DMS153 (cell line): ENCODE measurements at places on chromosomes 5 and 9.

DNA sequence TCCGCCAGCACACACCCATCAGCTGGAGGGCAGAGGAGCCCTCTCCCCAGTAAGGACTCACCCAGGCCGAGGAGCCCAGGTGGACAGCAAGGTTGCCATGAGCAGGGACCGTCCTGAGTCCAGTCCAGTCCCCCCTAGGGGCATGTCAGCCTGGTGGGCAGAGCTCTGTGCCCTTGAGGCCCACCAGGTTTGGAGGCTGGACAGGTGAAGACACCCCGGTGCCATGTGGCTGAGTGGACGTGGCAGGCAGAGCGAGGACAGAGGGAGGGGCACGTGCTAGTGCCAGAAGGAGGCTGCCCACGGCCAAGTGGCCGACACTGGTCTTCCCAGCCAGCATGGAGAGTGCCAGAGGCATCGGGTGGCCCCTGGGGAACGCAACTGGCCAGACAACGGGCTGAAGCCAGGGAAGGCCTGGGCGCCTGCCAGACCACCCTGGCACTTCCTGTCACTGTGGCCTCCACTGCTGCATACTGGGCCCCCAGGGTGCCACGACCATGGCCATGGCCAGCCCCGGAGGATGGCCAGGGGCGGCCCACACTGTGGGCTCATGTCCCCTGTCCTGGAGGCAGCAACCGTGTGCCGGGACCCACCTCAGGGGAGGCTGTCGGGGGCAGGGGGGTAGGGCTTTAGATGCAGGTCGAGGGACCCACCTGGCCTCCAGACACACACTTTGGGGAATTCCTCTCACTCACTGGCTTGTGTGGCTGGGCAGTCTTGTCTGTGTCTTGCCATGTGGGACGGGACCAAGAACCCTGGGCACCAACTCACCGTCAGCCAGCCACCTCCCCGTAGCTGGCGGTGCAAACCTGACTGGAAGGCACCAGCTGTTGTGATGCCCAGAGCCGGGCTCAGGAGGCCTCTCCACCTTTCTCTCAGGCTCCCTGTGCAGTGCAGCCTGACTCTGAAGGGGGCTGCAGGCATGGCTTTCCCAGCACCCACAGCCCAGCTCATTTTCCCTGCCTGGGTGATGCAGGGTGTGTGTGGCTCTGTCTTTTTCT lies 42.3 kb upstream of the LPCAT1 start:
- no peak for DNase-seq

DNA sequence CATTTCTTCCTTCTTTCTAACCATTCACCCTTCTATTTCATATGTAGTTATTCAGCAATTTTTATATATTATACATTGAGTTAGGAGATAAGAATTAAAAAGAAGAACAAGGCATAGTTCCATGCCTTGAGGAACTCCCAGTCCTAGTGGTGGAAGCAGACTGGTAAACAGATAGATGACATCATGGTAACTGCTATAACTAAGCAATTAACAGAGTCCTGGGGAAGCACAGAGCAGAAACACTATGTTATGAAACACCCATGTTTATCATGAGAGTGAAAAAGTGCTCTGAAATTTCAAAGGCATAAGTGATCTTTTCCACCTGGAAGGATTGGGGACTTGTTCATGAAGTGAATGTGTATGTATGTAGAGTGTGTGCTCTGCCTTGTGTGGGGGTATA lies 14.6 kb downstream of the PAPPA start:
- no peak for DNase-seq

DNA sequence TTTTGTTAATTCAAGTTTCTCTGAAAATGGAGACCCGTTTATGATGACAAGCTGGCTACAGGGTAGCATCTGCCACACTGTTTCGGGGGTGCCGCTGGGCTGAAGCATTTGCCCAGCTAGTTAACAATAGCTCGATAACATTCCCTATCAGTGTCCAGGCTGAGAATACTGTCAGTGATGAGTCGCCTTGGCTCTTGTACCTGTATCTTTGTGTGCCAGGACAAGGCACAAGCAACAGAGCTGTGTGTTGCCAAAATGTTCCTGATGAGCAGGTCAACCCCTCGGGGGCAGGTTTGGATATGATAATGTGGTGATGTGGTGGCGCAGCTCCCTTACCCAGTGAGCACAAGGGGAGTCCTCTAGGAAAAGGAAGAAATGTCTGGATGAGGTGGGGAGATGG lies 7.0 kb downstream of the TGFBI start:
- DNase-seq: no peak

DNA sequence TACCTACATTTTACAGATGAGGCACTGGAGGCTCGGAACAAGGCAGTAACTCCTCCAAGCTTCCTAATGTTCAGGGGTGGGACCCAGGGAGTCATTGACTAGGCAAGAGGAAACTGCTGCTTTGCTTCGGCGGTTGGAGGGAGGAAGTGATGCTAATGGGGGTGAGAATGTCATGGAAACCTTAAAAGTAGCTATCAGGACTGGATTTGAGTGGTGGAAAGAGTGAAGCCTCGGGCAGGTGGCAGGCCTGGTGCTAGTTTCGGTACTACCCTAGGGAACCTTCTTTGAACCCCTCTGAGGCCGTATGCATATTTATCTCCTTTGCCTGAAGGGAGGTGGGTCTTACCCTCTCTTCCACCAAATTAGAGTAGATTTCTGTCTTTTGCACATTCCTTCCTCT lies 1.6 kb downstream of the BSPRY start:
- DNase-seq: no peak

- DNase-seq: no peak
These were observed 185.9 kb downstream of the AP3B1 start for GRCh38 chr5:78108564-78108963.

- DNase-seq: no peak
These were observed 35.7 kb downstream of the ANGPTL2 start for GRCh38 chr9:127086771-127087170.

DNA sequence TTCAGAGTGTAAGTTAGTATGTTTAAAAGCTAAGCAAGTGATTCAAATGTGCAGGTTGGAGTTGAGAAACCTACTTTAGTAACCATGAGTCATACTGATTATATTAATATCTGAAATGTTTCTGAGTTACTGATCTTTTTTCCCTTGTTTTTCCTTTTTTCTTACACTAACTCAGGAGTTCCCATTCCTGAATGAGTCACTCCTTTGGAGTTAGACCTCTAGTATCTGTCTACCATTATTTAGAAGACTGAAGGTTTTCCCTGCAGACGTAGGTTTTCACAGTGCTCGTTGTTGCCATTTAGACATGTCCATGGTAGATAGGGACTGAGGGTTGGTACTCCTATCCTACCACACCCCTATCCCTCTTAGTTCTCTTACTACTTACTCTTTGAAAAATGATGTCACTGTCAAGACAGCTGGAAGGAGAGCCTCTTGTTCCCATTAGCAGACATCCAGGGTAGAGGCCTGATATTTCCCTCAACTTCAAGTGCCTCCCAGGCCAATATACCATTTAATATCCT lies 20.2 kb downstream of the OCLN start:
- no peak for DNase-seq

GRCh38 chr9:134375430-134376385 lies 49.5 kb downstream of the RXRA start:
- DNase-seq: no peak

DNA sequence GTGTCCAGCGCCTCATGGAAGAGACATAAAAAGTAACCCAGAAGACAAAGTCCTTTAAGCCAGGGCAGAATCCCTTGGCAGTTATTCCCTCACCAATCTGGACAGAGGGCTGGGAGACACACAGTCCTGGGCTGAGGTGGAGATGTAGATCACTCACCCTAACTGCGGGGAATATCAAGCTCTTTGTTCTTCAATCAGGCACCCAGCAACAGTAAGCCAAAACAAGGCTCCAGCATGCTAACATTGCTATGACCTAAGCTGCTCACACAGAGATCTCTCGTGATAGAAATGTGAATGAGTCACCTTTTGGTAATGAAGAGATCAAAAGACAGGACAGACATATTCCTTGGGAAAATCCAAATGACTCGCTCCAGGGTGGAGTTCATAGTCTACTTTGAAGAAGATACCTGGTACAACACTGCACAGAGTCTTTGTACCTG lies 101.3 kb downstream of the FBN2 start:
- DNase-seq: no peak

DNA sequence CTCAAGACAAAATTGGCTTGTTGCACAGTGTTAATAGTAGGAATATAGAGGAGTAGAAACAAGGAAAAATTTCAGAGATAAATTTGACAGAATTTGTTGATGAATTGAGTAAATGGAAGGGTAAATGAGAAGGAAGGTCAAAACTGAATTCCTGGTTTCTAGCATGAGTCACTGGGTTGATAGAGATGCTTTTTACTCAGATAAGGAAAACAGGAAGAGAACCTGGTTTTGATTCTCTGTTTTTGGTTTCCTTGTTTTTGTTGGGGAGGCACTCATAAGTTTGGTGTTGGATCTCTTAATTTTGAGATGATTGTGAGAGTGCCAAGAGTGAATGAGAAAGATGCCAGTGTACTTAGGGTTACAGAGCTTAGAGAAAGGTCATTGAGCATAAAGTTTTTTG lies 7.1 kb downstream of the LRRC70 start:
- DNase-seq: no peak

GRCh38 chr5:24497145-24497544 lies 147.6 kb downstream of the CDH10 start:
- DNase-seq: no peak

DNA sequence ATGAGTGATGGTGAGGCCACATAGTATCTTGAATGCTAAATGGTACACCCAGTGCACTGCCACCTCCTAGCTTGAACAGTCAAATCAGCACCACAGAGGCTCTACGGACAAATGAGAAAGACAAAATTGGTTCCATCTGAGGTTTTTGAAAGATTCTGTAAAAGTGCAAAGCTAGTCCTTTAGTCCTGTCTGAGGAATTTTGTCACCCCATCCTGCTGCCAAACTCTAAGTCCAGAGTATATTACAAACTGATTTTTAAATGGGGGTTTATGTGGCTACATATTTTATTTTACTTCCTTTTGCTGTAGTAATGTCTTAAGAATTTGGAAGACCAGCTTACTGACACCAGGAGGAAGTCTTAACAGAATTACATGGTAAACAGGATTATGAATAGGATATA lies 7.7 kb downstream of the FREM1 start:
- no peak for DNase-seq

- no peak for DNase-seq
These were observed 253.7 kb downstream of the EPB41L4A start for GRCh38 chr5:112165399-112165798.

GRCh38 chr5:180642779-180643178 lies 6.6 kb downstream of the FLT4 start:
- no peak for DNase-seq

- DNase-seq: no peak
These were observed 72.2 kb upstream of the ADAMTS19 start for GRCh38 chr5:129387944-129388343.

DNA sequence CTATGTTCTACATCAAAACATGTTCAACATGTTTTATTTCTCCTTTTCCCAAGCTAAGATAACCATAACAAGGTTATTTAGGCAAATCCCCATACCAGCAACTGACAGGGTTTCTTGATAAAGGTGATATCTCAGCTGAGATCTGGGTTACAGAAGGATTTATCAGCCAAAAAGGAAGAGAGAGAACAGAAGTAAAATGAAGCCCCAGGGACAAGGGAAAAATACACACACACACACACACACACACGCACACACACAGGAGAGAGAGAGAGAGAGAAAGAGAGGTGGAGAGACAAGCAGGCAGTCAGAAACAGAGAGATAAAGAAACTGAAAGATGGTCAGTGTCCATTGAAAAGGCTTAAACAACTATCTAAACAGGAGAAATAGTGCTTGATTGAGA lies 19.7 kb upstream of the MLLT3 start:
- DNase-seq: no peak

- no peak for DNase-seq
These were observed 162.5 kb upstream of the GAS1 start for GRCh38 chr9:87109851-87110250.

DNA sequence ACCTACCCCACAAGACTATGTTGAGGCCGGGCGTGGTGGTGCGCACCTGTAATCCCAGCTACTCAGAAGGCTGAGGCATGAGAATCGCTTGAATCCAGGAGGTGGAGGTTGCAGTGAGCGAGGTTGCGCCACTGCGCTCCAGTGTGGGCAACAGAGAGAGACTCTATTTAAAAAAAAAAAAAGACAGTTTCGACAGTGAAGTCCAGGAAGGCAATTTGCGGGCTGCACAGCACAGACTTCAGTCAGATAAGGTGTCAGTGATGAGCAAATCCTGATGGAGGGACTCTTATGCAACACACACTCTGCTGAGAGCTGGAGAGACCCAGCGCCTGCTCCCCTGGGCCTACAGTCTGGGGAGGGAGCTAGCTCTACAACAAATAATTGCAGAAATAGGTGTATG lies 14.2 kb downstream of the CCNJL start:
- DNase-seq: no peak

GRCh38 chr5:76547891-76548524 lies 75.2 kb downstream of the F2RL2 start:
- DNase-seq: no peak

DNA sequence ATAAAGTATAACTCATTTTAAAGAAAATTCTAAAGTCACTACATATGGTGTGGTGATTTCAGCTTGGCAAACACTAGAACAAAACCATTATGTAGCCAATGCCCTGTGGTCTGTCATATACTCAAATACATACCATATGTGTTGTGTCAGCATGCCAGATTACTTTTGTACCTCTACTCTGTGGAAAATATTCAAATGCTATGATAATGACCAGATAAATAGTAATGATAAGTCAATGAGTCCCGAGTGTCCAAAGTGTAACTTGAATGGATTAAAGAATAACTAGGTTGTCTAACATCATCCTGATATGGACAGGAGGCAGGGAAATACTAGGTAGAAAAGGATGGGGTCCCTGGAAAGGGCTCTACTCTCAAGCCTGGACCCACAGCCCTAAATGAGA lies 58.0 kb upstream of the IL6ST start:
- no peak for DNase-seq

DNA sequence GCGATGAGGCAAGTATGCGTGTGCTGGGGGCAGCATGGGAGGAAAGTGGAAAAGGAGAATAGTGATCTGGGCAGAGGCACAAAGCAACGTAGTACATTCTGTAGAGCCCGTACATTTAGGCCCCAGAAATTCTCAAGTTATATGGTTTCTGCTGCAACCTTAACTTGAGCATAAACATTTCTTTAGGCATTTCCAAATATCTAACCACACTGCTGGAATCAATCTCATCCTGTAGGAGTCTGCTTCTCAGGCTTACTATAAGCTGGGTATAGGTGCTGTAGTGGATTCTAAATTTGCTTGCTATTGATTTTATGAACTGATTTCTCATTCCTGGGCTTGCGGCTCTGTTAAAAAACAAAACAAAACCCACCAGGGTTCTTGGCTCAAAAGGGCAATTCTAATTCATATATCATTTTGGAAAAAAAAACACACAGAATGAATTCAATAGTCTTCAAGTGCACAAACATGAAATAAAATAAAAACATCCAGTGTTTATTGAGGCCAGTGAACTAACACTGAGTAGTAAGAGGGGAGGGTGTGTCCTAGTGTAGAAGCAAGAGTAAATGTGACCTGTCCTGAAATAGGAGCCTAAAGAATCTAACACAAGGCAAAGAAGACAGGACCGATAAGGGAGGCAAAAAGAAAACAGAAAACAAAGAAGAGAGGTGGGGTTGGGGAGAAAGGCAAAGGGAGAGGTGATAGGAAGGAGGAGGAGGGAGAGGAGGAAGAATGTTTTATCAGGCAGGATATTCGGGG lies 145.5 kb upstream of the LHFPL2 start:
- DNase-seq: no peak
